ENCODE measurements at places on chromosomes 3 and 15. TPM values are rescaled to one million over a fixed set of nuclear protein-coding genes. Genes with fewer than 3 reads are reported as not detected.

Gene EPHB3
- 28.0 TPM for total RNA-seq

Gene SH2D7
- not detected for total RNA-seq

Gene ANKRD63
- not detected for total RNA-seq

Gene ATP8B4
- total RNA-seq, result 24.3 TPM
